ENCODE measurements at places on chromosomes 6 and 20. TPM values are rescaled to one million over a fixed set of nuclear protein-coding genes. Genes with fewer than 3 reads are reported as not detected.

The WFDC5 gene
- total RNA-seq = not detected

DNA sequence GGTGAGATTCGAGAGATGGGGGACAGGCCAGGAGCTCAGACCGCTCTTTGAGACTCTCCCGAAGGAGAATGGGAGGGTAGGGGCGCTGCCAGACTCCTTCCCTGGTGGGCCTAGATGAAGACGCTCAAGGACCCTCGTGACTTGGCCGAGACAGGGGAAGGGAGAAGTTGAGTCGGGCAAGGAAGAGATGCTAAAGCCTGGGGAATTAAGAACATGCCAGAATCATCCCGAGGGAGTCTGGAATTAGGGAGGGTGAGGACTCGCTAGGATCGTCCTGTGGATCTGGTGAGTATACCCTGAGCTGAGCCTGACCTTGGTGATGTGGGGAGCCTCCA, 529 bp downstream of the UBE2C start:
- no peak for DNase-seq

DNA sequence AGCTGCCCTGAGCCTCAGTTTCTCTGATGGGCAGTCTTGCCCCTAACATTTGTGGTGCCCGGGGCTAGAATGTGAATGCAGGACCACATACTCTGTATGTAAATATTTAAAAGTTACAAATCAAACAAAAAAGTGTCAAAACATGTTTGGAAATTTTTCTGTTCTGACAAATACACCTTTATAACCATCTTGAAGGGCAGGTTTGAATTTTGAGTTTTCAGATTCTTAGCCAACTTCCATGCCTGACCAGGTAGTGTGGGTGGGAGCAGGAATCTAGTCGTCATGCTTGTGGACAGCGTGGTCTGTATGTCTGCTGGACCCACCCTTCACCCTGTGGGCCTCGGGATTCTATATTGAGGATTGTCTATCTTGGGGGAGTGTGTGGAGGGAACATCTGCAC, 325.1 kb downstream of the SOX4 start:
- DNase-seq = no peak

DNA sequence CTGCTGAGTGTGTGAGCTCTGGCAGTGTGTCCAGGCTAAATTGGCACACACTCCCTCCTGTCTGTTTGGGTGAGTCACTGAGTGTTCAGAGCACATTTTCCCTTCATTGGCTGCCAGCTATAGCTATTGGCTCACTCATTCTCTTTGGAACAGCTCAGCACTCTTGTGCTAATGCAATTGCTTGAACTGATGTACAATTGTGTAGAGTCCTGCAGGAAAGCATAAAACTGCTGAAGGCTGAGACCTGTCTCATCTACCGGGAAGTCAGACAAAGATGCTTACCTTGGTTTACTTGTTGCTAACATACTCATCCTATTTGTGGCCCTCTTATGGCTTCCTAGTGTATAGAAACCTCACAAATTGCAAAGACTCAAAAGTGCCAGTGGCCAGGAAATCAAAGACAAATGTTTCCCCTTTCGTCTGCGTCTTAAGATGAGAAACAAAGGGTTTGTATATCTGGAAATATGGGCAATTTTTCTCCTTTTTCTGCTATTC, 351.0 kb downstream of the BCKDHB start:
- DNase-seq = peak; percentile 95

- DNase-seq = no peak
Observed at GRCh38 chr20:17437251-17437650, 93.9 kb downstream of the BFSP1 start.

GRCh38 chr6:107360476-107360875, 98.9 kb downstream of the PDSS2 start:
- no peak for DNase-seq

GRCh38 chr6:43481591-43482236, 4.3 kb downstream of the TJAP1 start:
- DNase-seq = peak; percentile 65

DNA sequence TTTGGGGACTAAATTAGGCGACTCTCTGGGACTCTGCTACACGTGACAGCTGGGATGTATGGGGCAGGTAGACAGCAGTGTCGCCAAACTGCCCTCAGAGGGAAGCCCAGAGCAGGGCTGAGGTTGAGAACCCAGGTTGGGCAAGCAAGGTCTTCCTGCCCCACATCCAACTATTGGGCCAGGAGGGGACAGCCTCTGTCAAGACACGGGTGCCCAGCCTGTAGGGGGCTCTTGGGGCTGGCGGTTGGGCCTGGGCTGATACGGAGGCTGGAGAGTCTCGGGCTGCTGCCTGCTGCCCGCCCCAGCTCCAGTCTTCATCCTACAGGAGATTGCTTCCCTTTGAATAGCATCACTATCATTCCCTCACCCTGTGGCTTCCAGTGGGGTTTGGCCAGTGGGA, 33.3 kb downstream of the CPNE5 start:
- DNase-seq = no peak

DNA sequence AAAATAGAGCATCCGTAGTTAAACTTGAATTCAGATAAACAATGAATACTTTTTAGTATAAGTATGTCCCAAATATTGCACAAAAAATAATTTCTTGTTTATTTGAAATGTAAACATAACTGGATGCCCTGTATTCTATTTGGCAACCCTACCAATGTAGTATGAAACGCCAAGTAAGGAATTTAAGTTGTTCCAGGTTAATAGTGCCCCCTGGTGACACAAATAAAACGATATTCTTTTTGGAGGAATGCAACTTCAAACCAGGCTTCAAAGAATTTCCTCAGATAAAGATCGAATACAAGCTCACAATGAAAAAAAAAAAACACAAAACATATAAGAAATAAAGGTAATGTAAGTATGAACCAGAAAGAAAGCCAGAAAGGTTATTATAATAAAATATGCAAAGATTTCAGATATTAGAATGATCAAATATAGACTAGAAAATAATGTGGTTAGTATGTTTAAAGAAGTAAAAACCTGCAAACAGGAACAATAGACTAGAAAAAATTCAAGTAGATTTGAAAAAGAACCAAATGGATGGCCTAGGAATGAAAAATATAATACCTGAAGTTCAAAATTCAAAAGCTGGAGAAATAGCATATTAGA, 18.4 kb upstream of the AKAP7 start:
- peak; percentile 64 for DNase-seq

DNA sequence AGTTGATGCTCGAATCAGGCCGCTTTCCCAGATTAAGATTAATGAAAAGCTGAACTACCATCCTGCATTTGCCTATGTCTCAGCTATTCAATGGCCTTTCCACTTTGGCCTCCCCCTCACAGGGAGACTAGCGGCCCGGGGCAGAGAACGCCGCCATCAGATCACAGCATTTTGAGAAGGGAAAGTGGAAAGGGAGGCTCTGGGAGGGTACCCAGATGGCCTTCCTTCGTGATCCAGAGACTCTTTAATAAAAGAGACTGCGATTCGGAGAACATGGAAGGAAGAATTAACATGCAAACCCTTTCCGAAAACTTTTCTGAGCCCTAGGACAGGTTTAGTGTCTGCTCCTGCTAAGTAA, 533 bp downstream of the MRPS18A start:
- DNase-seq = no peak

DNA sequence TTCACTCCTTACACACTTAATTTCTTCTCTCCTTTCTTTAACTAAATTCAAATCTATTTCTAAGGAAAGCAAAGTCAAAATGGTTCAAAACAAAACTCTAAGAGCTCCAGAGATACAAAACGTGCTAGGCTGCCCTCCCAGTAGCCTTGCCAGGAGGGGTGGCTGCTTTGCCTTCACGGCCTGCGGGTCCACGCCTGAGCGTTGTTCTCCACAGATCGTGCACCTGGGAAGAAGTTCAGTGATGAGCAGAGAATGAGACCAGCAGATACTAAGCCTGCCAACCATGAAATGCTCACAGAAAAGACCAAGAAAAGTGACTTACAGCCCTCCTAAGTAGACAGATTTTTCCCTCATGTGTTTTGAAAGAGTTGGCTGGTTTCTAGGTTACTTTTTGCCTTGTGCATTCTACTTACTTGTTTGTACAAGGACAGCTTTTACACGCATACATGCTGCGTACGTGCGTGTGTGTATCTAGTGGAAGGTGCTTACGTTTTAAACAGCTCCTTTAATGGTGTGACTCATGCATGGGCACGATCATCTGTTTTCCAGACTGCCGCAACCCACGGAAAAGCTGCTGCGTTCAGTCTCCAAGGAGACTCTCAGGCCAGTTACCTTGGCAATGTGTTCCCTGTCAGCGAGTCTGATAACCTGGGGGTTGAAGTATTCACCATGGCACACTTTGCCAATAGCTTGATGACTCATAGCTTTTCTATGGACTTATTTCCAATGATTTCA, 32.4 kb upstream of the PBOV1 start:
- peak; percentile 75 for DNase-seq

- DNase-seq = no peak
Observed at GRCh38 chr20:21515300-21516179, 1.7 kb upstream of the NKX2-2 start.
